ENCODE measurements at places on chromosomes 12 and 14.

GRCh38 chr12:4386801-4387200 is 7.3 kb upstream of the FGF23 start:
- H3K27me3 ChIP-seq = no peaks in the 10 kb centered on the region
- no peak overlapping the region for H3K4me3 ChIP-seq
- H3K27ac ChIP-seq = no peak overlapping the region
- H3K4me1 ChIP-seq = no peaks in the 10 kb centered on the region
- no peak for DNase-seq

DNA sequence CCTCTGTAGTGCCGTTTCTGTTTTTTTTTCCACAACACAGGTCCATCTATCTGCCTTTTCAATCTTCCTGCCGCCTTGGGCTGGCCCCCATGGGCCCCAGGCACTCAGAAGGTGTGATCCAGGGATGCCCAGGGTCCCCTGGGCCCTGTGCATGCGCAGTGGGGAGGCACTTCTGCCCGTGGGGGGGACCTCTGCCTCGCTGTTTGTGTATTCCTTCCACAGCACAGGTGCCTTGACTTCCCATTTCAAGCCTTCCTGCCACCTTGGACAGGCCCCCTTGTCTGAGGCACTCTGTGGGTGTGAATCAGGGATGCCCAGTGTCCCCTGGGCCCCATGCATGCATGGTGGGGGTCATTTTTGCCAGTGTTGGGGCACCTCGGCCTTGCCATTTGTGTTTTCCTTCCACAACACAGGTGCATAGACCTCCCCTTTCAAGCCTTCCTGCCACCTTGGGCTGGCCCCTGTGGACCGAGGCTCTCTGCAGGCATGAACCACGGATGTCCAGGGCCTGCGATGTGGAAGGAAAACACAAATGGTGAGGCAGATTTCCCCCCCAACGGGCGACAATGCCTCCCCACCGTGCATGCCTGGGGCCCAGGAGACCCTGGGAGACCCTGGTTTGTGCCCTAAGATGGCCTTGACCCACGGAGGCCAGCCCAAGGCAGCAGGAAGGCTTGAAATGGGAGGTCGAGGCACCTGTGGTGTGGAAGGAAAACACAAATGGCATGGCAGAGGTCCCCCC is 366.5 kb downstream of the ALG10 start:
- H3K27me3 ChIP-seq = no peaks in the 10 kb centered on the region
- DNase-seq = no peak
- no peak overlapping the region for H3K4me3 ChIP-seq

DNA sequence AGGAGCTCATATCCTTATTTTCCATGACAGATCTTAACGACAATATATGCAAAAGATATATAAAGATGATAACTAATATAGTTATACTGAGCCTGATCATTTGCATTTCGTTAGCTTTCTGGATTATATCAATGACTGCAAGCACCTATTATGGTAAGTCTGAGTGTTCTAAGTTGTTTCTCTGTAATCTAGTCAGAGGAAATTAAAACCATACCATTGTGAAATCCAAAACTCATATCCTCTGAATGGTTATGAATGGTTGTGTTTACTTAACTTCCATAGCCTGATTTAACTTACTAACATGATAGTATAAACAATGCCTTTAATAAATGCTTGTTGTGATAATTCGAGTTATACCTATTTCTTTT is 760 bp downstream of the TMEM19 start:
- DNase-seq = no peak
- peak overlapping the region; percentile 91 for H3K27ac ChIP-seq
- H3K4me3 ChIP-seq = peak overlapping the region; percentile 85
- no peaks in the 10 kb centered on the region for H3K27me3 ChIP-seq
- H3K36me3 ChIP-seq = no peaks in the 10 kb centered on the region
- no peaks in the 10 kb centered on the region for H3K4me1 ChIP-seq

DNA sequence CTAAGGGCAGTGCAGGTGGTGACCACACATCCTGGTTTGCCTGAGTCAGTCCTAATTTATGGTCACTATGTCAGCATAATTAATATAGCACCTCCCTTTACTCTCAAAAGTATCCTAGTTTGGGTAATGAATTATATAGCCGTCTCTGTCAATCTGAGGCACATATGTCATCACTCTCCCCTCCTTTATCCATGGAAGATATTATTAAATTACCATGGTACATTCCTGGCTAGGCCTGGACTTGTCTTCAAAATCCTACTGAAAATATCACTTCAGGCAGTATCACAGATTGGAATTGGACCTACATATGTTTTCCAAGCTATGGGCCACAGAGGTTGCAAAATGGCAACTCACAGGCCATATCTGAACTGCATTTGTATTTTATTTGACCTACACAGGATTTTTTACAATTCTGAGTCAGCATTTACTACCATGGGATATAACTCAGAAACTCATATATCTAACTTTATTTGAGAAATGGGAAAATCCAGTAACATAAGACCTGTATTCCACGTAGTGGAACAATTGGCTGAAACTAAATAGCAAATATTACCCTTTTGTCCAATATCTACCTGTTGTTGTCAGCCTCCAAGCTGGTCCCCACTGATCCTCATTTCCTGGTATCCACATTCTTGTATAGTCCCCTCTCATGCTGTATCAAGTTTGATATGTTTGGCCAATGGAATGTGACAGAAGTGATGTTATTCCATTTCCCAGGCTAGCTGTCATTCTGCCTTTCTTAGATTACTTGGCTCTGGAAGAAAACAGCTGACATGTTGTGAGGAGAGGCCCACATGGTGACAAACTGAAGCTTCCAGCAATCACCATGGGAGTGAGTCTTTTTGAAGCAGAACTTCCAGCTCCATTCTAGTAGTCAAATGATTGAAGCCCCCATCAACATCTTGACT is 102.5 kb upstream of the MDM1 start:
- H3K4me1 ChIP-seq = no peaks in the 10 kb centered on the region
- DNase-seq = no peak
- no peak overlapping the region for H3K4me3 ChIP-seq
- H3K36me3 ChIP-seq = no peaks in the 10 kb centered on the region
- H3K27ac ChIP-seq = no peak overlapping the region

- no peak overlapping the region for H3K4me3 ChIP-seq
- no peaks in the 10 kb centered on the region for H3K36me3 ChIP-seq
- H3K27me3 ChIP-seq = no peaks in the 10 kb centered on the region
- no peak overlapping the region for H3K27ac ChIP-seq
- H3K4me1 ChIP-seq = no peaks in the 10 kb centered on the region
Measured at GRCh38 chr14:32313844-32314376, 15.2 kb upstream of the AKAP6 start.

DNA sequence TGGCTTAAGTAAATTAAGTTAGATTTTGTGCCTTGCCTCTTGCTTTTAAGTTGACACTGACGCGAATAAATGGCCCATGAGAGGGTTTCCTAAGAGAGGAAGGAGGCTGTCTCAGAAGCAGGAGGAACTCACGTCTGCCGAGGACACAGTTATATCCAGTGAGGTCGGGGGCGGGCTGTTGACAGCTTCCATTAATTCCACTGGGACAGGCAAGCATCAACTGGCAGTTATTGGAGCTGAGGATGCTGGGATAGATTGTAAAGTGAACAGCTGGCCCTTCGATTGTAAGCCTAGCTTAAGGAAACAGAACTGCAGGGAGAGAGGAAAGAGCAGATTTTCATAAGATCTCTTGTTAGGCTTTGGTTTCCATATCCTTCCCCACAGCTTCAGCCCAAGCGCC is 399.2 kb downstream of the IPO8 start:
- no peaks in the 10 kb centered on the region for H3K27me3 ChIP-seq
- no peak for DNase-seq
- no peak overlapping the region for H3K4me3 ChIP-seq
- H3K4me1 ChIP-seq = no peaks in the 10 kb centered on the region
- H3K27ac ChIP-seq = no peak overlapping the region

- H3K27me3 ChIP-seq = no peaks in the 10 kb centered on the region
- peak; percentile 18 for DNase-seq
- H3K27ac ChIP-seq = no peak overlapping the region
- no peaks in the 10 kb centered on the region for H3K36me3 ChIP-seq
Measured at GRCh38 chr14:38992067-38992844, 110.8 kb downstream of the SEC23A start.

DNA sequence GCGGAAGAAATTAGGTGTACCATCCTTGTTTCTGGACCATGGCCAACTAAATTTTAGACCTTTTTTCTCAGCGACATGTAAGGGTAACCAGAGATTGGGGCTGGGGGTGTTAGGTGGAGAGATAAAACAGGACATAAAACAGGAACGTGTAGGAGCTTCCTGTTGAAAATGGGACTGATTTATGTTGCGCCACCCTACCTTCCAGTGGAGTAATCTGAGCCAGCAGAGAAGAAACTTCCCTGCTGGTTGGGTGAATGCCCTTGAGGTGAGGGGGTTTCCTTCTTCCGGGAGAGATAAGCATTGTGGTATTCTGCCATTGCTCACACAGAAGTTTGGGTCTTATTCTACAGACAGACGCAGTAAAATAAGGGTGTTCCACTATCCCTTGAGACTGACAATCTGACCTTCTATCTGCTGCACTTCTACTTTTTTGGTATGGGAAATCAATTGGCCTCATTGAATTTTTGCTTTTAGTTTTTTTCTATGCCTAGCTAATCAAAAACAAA is 417.6 kb downstream of the PCNX1 start:
- H3K4me1 ChIP-seq = no peaks in the 10 kb centered on the region
- H3K36me3 ChIP-seq = no peaks in the 10 kb centered on the region
- no peak overlapping the region for H3K4me3 ChIP-seq
- no peaks in the 10 kb centered on the region for H3K27me3 ChIP-seq
- H3K27ac ChIP-seq = peak overlapping the region; percentile 12

DNA sequence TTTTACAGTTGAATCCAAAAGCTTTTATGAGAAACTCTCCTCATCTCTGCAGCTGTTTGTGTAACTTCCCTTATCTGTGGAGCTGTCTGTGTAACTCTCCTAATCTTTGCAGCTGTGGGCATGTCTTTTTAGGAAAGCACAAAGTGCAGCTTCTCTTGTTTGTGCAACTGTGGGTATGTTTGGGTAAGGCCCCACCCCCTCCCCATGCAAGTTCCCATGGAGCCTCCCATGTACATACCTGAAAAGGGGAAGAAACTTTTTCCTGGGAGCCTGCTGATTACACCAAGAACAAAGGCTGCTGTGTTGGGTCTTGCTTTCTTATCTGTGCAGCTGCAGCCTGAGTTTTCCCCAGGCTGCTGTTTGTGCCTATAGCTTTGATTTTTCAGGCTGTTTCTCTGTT is 42.7 kb upstream of the CDKN3 start:
- H3K27ac ChIP-seq = no peak overlapping the region
- H3K36me3 ChIP-seq = no peaks in the 10 kb centered on the region

GRCh38 chr12:28390206-28390605 is 199.9 kb downstream of the CCDC91 start:
- no peaks in the 10 kb centered on the region for H3K27me3 ChIP-seq
- H3K36me3 ChIP-seq = no peaks in the 10 kb centered on the region
- peak overlapping the region; percentile 14 for H3K27ac ChIP-seq
- no peaks in the 10 kb centered on the region for H3K4me1 ChIP-seq

DNA sequence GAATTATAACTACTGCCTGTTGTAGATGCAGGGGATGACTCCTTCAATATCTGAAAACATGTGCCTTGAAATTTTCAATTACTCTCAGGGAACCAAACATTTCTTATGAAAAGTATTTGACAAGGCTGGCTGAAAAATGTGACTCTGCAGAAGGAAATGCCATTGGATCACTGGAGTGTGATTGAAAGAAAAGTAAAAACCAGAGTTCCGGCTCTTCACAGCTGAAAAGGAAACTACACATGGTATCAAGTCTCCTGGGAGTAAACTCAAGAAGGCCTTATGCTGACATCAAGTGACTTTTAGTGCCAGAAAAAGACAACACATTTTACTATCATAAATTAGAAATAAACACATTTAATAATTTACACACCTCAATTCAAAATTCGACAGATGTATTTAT is 693.0 kb downstream of the LRFN5 start:
- no peak for DNase-seq
- H3K27me3 ChIP-seq = no peaks in the 10 kb centered on the region
- H3K27ac ChIP-seq = no peak overlapping the region
- H3K4me1 ChIP-seq = no peaks in the 10 kb centered on the region

- no peak overlapping the region for H3K4me3 ChIP-seq
- peaks cover under 1% of the 10 kb centered on the region for H3K4me1 ChIP-seq
- H3K27me3 ChIP-seq = no peaks in the 10 kb centered on the region
- no peak for DNase-seq
- no peak overlapping the region for H3K27ac ChIP-seq
- no peaks in the 10 kb centered on the region for H3K36me3 ChIP-seq
Measured at GRCh38 chr12:55937981-55938380, 7.0 kb downstream of the DGKA start.

GRCh38 chr12:120767071-120768024 is 41.7 kb downstream of the ACADS start:
- no peak overlapping the region for H3K27ac ChIP-seq
- H3K36me3 ChIP-seq = no peaks in the 10 kb centered on the region
- H3K27me3 ChIP-seq = no peaks in the 10 kb centered on the region
- no peaks in the 10 kb centered on the region for H3K4me1 ChIP-seq

DNA sequence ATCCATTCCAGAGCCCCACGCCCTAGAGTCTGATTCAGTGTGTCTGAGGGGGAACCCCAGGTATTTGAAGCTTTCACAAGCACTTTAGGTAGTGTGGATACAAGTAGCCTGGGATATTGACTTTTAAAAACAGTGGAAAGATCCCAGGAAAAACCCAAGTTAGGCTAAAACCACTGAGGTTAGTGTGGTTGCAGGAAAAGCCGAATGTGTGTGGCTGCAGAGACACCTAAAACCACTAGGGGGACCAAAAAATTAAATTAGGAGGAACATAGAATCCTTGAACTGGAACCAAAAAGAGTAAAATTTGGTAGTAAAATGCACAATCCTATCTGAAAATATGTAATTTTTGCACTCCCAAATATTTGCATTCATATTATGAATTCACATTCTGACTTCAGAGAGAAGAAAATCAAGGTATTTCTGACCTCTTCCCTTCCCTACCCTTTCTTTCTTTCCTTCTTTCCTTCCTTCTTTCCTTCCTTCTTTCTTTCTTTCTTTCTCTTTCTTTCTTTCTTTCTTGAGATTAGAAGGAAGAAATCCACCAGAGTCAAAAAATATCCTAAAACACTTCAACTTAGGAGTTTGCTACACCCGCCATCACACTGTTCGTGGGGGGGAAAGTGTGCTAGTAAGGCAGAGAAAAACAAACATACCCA is 37.8 kb downstream of the SLCO1A2 start:
- H3K27ac ChIP-seq = no peak overlapping the region
- no peak for DNase-seq
- no peaks in the 10 kb centered on the region for H3K27me3 ChIP-seq
- no peaks in the 10 kb centered on the region for H3K36me3 ChIP-seq
- H3K4me3 ChIP-seq = no peak overlapping the region
- H3K4me1 ChIP-seq = no peaks in the 10 kb centered on the region

GRCh38 chr12:90299121-90299520 is 590.5 kb upstream of the ATP2B1 start:
- DNase-seq = no peak
- no peaks in the 10 kb centered on the region for H3K36me3 ChIP-seq
- no peak overlapping the region for H3K4me3 ChIP-seq
- H3K27me3 ChIP-seq = no peaks in the 10 kb centered on the region
- no peaks in the 10 kb centered on the region for H3K4me1 ChIP-seq
- H3K27ac ChIP-seq = no peak overlapping the region

DNA sequence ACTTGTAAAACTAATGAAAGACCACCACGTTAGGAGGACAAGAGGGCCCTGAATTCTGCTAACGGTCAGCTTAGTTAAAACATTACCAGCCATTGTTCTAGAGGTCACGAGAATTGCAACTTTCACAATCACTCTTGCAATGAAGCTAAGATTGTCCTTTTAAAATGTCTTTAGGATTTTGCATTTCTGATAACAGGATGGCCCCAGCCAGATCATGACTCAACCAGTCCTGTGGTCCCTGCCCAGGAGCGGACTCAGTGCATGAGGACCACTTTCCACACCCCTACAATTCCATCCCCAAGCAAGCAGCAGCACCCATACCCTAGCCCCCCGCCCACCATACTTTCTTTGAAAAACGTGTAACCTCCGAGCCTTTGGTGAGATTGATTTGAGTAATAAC is 28.7 kb downstream of the HSP90AA1 start:
- no peak for DNase-seq
- H3K27ac ChIP-seq = no peak overlapping the region
- no peak overlapping the region for H3K4me3 ChIP-seq
- no peaks in the 10 kb centered on the region for H3K27me3 ChIP-seq
- no peaks in the 10 kb centered on the region for H3K36me3 ChIP-seq
